Activated CD8-positive, alpha-beta T cell treated with anti-CD3 and anti-CD28 coated beads, Interleukin-2, amount 10 ng/mL, durations not matched to agents 7 days and 5 days (primary cell): ENCODE measurements at places on chromosomes 13 and 19. TPM values are rescaled to one million over a fixed set of nuclear protein-coding genes. Genes with fewer than 3 reads are reported as not detected.

- no peaks in the 10 kb centered on the region for H3K27me3 ChIP-seq
- no peak overlapping the region for H3K4me3 ChIP-seq
- H3K27ac ChIP-seq, result no peak overlapping the region
- peaks cover 30% of the 10 kb centered on the region for H3K4me1 ChIP-seq
- no peaks in the 10 kb centered on the region for H3K36me3 ChIP-seq
Observed at GRCh38 chr19:48807590-48808308, 3.1 kb downstream of the BCAT2 start.

The PDE4C gene
- total RNA-seq, result 0.08 TPM

The CCDC9 gene
- 30.0 TPM for total RNA-seq

GRCh38 chr13:28136916-28137315 is 1.4 kb upstream of the PAN3 start:
- H3K36me3 ChIP-seq, result peaks cover 11% of the 10 kb centered on the region
- H3K27me3 ChIP-seq, result no peaks in the 10 kb centered on the region
- peaks cover 31% of the 10 kb centered on the region for H3K4me1 ChIP-seq
- DNase-seq, result peak; percentile 38
- H3K4me3 ChIP-seq, result peak overlapping the region; percentile 97

DNA sequence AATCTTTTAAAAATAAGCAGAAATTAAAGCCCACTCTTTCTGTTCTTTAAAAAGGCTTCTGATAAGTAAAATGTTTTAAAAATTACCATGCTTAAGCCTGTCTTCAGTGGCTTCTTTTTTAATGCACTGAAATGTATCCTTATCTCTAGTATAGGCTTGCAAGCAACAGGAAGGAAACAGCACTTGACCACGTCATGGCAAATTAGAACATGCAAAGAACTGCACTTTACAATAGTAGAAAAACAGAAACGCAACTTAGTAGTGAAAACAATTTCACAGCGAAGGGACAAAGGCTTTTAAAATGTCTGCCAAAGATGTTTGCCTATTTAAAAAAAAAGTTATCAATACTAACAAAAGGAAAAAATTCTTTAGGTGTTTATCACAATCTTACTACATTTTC is 36.3 kb downstream of the ELF1 start:
- H3K4me1 ChIP-seq, result peaks cover 53% of the 10 kb centered on the region
- peak; percentile 82 for DNase-seq
- no peaks in the 10 kb centered on the region for H3K27me3 ChIP-seq
- H3K4me3 ChIP-seq, result peak overlapping the region; percentile 94

GRCh38 chr13:23824371-23824770 is 64.8 kb downstream of the MIPEP start:
- no peaks in the 10 kb centered on the region for H3K27me3 ChIP-seq
- H3K4me3 ChIP-seq, result no peak overlapping the region
- no peaks in the 10 kb centered on the region for H3K4me1 ChIP-seq
- H3K36me3 ChIP-seq, result peaks cover 12% of the 10 kb centered on the region
- no peak overlapping the region for H3K27ac ChIP-seq

GRCh38 chr13:105545811-105546210 is 989.7 kb downstream of the EFNB2 start:
- H3K36me3 ChIP-seq, result no peaks in the 10 kb centered on the region
- H3K27ac ChIP-seq, result no peak overlapping the region
- no peaks in the 10 kb centered on the region for H3K4me1 ChIP-seq
- H3K27me3 ChIP-seq, result no peaks in the 10 kb centered on the region

GRCh38 chr19:38704488-38705026 is 39.7 kb downstream of the CAPN12 start:
- H3K4me3 ChIP-seq, result no peak overlapping the region
- DNase-seq, result no peak
- no peaks in the 10 kb centered on the region for H3K4me1 ChIP-seq
- peaks cover 47% of the 10 kb centered on the region for H3K36me3 ChIP-seq
- no peak overlapping the region for H3K27ac ChIP-seq

DNA sequence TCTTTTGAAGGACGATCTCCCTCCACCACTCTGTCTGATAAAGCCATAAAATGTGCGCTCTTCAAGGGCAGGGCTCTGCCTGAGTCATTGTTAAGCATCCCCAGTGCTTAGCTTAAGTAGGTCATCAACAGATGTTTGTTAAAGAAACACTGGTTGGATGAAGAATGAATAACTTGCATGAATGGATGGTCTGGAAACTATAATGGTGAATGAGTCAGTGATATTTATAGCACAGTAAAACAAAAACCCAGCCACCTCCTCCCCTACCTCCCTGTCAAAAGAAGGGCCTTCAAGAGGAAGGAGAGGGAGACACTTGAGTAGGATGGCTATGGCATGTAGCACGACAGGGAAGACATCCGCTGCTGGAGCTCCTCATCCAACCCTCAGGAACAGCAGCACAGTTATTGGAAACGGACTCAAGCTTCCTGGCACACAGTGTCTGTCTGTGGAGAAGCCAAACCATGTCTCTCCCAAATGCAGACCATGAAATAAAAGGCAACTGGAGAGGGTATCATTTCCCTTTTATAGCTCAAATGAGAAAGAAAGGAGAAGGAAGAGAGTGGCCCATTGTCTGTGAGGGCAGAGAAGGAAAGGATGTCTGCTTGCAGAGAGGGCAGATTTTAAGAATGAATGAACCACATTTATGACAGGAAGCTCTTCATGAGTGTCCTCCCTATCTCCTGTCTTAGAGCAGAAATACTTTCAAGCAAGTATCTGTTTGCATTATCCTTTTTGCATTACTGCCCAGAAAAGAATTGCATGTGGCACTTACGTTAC is 183.5 kb upstream of the UBL3 start:
- H3K27ac ChIP-seq, result no peak overlapping the region
- H3K4me1 ChIP-seq, result no peaks in the 10 kb centered on the region

The PRR20E gene
- total RNA-seq, result not detected

The GRWD1 gene
- 50.4 TPM for total RNA-seq

DNA sequence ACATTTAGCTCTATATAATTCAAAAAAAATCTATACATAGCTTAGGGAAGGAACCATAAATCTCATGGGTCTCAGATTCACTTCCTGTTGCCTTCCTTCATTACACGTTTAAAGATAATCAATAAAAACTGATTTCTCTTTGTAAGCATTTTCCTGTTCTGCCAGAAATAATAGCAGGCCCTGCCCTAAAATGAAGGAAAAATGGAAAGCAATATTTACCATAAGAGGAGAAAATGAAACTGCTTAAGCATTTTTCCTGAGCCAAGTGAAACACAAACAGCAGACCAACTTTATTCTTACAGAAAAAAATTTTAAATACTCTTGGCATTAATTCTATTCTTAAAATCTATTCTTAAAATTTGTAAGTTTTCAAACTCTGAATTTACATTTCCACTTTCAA is 4.0 kb downstream of the LHFPL6 start:
- peaks cover 38% of the 10 kb centered on the region for H3K27me3 ChIP-seq
- no peak for DNase-seq
- H3K4me3 ChIP-seq, result no peak overlapping the region
- no peaks in the 10 kb centered on the region for H3K36me3 ChIP-seq
- H3K27ac ChIP-seq, result no peak overlapping the region
